Airway epithelial cell (primary cell): ENCODE measurements at places on chromosomes 3 and 15. TPM values are rescaled to one million over a fixed set of nuclear protein-coding genes. Genes with fewer than 3 reads are reported as not detected.

The ATP13A5 gene
- total RNA-seq, result 0.09 and 0.49 TPM in 2 replicates

The CCR9 gene
- not detected in 2 replicates for total RNA-seq

The ALG3 gene
- 82.5 and 89.1 TPM in 2 replicates for total RNA-seq

The TMEM207 gene
- total RNA-seq, result not detected in 2 replicates

The PSMA4 gene
- total RNA-seq, result 291 and 297 TPM in 2 replicates

The GOLGA6D gene
- not detected in 2 replicates for total RNA-seq

The PLCB2 gene
- total RNA-seq, result 0.28 and 1.4 TPM in 2 replicates

The CELSR3 gene
- 0.60 and 1.1 TPM in 2 replicates for total RNA-seq

The SYNPR gene
- not detected in 2 replicates for total RNA-seq

The C3orf85 gene
- total RNA-seq, result not detected in 2 replicates

The FAIM gene
- 8.1 and 9.2 TPM in 2 replicates for total RNA-seq

The COL6A5 gene
- total RNA-seq, result not detected in 2 replicates

The CACNA1D gene
- 0.14 TPM in 1 of 2 replicates, not detected in the other for total RNA-seq

The EPHB1 gene
- not detected in 2 replicates for total RNA-seq

The ABHD2 gene
- 33.1 and 43.4 TPM in 2 replicates for total RNA-seq

The NR1I2 gene
- total RNA-seq, result not detected in 2 replicates

The LMAN1L gene
- not detected in 2 replicates for total RNA-seq

The TGM4 gene
- total RNA-seq, result 0.33 and 0.35 TPM in 2 replicates

The RETNLB gene
- not detected in 2 replicates for total RNA-seq

The IL1RAP gene
- 42.8 and 43.4 TPM in 2 replicates for total RNA-seq

The FBN1 gene
- 2.9 and 3.5 TPM in 2 replicates for total RNA-seq

The CHRNB4 gene
- not detected in 2 replicates for total RNA-seq
